ENCODE measurements at places on chromosomes 11 and 22.

- DNase-seq = no peak
These were observed 452.6 kb downstream of the LUZP2 start for GRCh38 chr11:24949406-24949805.

DNA sequence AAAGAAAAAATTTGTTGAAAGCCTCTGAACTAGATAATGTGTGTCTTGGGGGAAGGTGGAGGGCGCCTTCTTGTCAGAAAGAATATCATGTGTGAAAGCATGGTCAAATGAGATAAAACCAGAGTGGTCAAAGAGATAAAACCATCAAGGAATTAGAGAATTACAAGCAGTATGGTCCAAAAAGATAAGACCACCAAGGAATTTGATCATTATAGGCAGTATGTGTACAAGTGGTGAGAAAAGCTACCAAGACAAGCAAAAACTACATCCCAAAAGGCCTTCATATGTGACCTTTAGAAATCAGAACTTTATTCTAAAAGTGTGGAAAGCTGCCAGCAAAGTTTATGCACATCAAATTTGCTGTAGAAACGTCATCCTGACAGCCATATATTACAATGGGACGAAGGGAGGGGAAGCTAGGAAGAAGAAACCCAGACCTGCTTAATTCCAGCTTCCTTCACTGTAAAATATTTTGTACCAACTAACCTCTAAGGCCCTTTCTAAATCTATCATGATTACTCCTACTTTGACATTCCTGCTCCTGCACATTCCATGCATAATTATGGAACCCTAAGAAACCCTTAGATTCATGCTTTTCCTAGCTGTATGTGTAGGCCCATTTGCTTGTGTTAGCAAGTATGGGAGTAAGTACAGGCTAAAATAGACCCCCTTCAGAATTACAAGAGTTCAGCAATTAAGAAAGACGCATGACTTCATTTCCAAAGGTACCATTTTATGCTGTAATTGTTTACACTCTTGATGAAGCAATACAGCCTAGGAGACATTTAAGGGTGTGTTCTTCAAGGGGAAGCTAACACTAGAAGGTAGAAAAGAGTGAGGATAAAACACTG is 51.6 kb downstream of the LGR4 start:
- no peak for DNase-seq

GRCh38 chr22:38697425-38698089 is 3.2 kb downstream of the JOSD1 start:
- DNase-seq = no peak

- DNase-seq = peak; percentile 51
These were observed 1338.8 kb downstream of the BRD1 start for GRCh38 chr22:48488611-48489511.

DNA sequence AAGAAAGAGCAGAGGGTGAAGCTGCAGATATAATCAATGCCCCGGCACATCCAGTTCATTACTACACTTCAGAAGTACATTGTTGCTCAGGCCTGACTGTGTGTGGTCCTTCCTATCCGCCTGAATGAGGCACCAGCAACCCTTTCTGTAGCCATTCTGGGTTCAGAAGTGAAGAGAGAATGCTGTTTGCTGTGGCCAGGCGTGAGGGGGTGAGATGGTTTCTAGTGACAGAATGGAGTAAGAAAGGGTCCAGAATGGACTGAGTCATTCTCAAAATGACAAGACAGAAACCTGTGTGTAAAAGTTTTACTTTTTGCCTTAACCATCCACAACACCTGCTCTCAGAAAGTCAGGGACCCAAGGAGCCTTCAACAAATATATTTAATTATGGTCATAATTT is 334.8 kb downstream of the GUCY1A2 start:
- DNase-seq = no peak

Data from glutamatergic neuron (in vitro differentiated cells).